ENCODE measurements at places on chromosomes 1 and 21. TPM values are rescaled to one million over a fixed set of nuclear protein-coding genes. Genes with fewer than 3 reads are reported as not detected.

Gene PARK7
- 158 TPM for total RNA-seq

Gene GGPS1
- total RNA-seq = 21.9 TPM

Gene LCK
- total RNA-seq = not detected

Gene AGMAT
- 1.3 TPM for total RNA-seq

Gene PCP4L1
- not detected for total RNA-seq

Gene HMCN1
- 3.6 TPM for total RNA-seq

Gene DBT
- 4.6 TPM for total RNA-seq

Gene SYT2
- total RNA-seq = not detected

Gene SLC6A9
- total RNA-seq = 0.65 TPM

Gene SYTL1
- total RNA-seq = under 0.01 TPM

Gene TRIM45
- 0.98 TPM for total RNA-seq

Gene ZNF695
- 3.0 TPM for total RNA-seq

Gene LCE2A
- total RNA-seq = not detected

Gene COPA
- total RNA-seq = 223 TPM

Gene OR14K1
- not detected for total RNA-seq

Gene S100B
- not detected for total RNA-seq

Gene ABCA4
- total RNA-seq = 5.2 TPM

Gene ITGB2
- total RNA-seq = 0.33 TPM

Gene APCS
- total RNA-seq = not detected

Gene LYPD8
- not detected for total RNA-seq

Gene OR2L5
- not detected for total RNA-seq

Gene LINGO4
- total RNA-seq = not detected

Gene PRR9
- not detected for total RNA-seq

Gene TMEM125
- total RNA-seq = not detected

Gene DIO1
- not detected for total RNA-seq

Gene CXADR
- 22.5 TPM for total RNA-seq

Gene RGSL1
- total RNA-seq = not detected

Gene PTCH2
- under 0.01 TPM for total RNA-seq

Gene CELA3A
- not detected for total RNA-seq
